ENCODE measurements at places on chromosomes 7 and 10.

DNA sequence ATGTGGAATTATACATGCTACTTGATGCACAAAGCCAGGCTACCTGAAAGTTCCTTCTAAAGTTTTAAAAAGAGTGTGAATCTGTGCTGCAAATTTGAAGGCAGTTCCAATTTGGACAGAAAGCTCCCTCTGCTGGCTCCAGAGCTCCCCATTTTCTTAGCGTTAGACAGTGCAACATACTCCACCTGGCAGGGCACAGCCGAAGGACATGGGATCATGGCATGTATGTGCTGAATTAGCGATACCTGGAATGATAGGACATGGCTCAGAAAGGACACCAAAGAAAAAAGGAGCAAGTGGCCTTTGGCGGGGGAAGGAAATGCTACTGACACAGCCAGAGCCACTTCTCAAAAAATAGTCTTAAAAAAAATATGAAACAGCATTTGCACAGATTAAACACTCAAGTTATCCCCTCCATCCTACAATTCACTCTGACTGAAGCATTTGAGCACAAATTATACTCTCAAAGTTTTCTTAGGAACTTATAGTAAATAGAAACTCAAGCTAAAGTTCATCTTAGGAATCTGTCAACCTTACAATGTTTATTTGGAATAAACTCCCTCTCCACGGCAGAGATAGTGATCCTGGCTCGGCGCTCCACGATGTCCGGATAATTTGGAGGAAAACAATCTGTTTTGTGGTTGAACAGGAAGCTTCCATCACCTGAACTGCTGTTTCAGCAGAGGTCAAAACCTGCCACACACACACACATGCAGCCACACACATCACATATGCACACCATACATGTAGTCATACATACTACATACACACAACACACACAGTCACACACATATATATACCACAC is 80.0 kb downstream of the C7orf25 start:
- peak; percentile 54 for DNase-seq

DNA sequence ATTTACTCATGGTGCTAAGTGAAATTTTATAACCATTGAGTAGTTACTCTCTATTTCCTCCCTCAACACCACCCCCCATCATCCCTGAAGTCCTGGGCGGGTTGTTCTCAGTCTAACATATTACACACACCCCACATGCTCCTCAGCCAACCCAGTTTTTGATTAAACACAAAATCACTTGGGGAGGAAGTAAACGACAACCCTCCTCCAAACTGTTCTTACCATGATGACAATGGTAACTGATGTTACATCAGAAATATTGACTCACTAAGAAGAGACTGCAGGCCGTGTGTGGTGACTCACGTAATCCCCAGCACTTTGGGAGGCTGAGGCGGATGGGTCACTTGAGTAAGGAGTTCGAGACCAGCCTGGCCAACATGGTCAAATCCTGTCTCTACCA is 44.2 kb downstream of the RAB11FIP2 start:
- peak; percentile 76 for DNase-seq

DNA sequence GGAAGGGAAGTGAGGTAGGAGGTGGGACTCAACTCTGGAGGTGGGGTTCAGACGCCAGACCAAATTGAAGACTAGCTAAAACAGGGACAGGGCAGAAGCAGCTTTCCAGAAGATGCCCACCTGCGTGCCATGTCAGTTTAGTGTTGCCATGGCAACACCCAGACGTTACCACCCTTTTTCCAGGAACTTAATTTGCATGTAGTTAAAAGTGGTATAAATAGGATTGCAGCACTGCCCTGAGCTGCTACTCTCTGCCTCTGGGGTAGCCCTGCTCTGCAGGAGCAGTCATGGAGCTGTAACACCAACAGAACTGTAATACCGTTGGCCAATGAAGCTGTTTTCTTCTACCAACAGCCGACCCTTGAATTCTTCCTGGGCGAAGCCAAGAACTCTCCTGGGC is 93.8 kb downstream of the PRKCQ start:
- DNase-seq = no peak

DNA sequence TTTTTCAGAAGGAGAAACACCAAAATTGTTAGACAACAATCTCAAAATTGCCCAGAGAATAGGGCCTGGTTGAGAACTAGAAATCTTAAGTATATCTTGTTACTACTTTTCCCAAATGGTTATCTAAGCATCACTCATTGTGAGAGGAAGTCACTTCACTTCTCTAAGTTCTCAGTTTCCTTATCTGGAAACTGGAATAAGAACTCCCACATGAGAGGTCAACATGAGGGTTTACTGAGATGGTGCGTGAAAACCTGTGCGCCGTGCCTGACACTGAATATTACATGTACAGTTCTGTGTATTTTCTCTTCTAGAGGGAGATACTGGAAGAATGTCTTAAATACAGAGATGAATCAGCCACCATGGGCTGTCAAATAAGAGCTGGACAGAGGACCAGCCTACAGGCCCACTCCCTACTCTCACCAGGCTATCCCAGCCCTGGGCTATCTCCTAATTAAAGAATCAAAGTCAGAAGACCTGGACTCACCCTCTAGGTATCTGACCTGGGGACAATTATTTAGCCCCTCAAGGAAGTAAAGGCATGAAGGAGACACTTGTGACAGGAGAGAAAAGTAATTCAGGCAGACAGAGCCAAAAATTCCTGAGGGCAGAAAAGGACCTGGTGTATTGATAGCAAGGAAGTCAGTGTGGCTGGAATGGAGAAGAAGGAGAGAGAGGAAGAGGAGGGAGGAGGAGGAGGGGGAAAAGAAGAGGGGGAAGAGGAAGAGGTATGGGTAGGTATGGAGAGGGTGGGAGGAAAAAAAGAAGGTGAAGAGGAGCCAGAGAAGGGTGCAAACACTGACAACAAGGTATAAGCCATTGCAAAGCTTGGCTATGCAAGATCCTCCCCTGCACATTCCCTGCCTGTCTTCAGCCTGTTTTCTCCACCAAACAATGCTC is 44.9 kb downstream of the CCDC71L start:
- DNase-seq = no peak

DNA sequence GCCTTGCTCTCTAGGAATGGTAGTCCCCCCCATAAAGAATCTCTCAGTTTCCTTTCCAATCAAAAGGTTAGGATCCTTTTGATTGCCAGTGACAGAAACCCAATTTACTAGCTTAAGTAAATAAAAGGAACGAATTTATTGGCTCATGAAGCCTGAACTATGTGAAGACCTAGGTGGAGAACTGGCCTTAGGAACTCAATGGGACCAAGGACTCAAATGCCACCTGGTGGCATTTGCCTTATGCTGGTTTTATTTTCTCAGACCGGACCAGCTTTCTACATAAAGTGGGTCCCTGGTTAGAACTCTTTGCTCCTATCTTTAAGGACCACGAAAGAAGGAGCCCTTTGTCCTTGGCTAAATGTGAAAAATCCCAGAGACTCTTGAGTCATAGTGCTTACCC is 25.4 kb downstream of the CFTR start:
- no peak for DNase-seq

GRCh38 chr7:138008588-138009349 is 6.9 kb upstream of the CREB3L2 start:
- DNase-seq = peak; percentile 63

DNA sequence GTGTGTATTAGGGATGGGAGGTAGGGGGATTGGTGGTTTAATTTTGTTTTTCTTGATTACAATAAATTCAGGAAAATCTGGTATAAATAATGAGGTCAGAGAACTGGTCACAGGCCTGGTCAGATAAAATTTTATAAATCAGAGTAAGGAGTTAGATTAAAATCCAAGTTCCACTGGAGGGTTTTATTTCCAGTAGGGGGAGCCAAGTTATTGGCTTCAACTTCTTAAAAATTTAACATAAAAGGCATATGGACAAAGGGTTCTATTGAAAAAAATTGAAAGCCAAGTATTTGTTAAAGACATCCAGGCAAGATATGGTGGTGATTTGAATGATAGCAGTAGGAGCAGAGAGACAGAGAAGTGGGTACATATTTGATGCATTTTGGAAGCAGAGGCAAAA is 763.3 kb downstream of the SORCS1 start:
- peak; percentile 32 for DNase-seq

GRCh38 chr10:64571056-64571455 is 1049.9 kb downstream of the REEP3 start:
- DNase-seq = no peak

Data from fibroblast of skin of abdomen (primary cell).